SJSA1 (cell line): ENCODE measurements at places on chromosomes 7 and 10. TPM values are rescaled to one million over a fixed set of nuclear protein-coding genes. Genes with fewer than 3 reads are reported as not detected.

Gene SFXN4
- total RNA-seq: 23.5 and 46.2 TPM in 2 replicates

- no peak for DNase-seq
Observed at GRCh38 chr10:5809527-5810154, 3.6 kb downstream of the GDI2 start.

GRCh38 chr7:131031099-131031868, 296.4 kb upstream of the MKLN1 start:
- DNase-seq: no peak

Gene REPIN1
- total RNA-seq: 55.7 and 62.4 TPM in 2 replicates

Gene PTPRN2
- total RNA-seq: 1.2 and 2.1 TPM in 2 replicates

DNA sequence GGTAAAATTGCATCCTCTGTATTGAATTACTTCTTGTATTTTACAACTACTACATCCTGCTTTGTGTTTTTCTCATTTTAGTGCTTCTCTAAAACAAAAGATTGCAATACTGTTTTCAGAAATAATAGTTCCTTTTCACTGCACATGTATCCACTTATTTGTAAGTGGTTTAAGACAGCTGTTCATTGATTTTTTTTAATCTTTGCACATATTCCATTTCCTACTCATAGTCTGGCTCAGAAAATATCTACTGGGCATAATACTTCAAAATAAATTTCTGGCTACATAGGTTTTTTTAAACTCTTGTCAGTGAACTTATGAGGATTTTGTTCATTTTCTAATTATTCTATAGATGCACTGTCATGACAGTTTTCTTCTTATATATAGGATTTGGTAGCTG, 54.8 kb downstream of the SND1 start:
- no peak for DNase-seq

GRCh38 chr10:15455456-15455855, 84.4 kb upstream of the FAM171A1 start:
- no peak for DNase-seq

GRCh38 chr7:136030867-136031318, 53.7 kb upstream of the MTPN start:
- no peak for DNase-seq

DNA sequence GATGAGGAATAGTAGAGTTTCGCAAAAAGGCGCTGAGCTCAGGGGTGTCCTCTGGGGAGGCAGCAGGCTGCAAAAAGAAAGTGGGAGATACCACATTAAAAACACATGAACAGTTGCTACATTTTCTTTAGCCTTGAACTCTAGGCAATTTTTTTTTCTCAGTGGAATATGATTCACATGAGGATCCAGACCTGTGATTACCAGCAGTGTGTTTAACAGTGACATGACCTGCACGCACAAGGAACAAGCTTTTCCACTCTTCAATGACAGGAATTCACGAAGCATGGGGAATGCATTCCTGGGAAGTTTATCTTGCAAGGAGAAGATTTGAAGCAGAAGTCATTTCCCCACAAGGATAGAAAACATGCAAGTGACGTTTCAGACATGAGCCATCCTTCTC, 161.6 kb downstream of the ITGA8 start:
- peak; percentile 63 for DNase-seq
